ENCODE measurements at places on chromosomes 2 and 18.

DNA sequence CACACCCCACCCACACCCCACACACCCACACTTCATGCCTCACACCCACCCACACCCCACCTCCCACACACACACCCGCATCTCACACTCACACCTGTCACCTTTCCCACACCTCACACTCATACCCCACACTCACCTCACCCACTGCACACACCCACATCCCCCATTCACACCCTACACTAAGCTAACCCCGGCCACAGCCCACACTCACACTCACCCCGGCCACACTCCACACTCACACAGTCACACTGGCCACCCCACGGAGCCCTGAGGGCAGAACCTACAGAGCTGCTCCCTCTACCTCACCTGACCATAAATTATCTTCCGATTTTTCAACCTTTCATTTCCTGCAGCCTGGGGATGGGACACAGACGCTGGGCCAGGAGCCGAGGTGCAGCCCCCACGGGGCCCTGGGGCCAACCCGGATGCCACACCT is 241.3 kb downstream of the HDAC4 start:
- DNase-seq: no peak

- no peak for DNase-seq
Observed at GRCh38 chr2:126882181-126882580, 16.5 kb upstream of the TEX51 start.

DNA sequence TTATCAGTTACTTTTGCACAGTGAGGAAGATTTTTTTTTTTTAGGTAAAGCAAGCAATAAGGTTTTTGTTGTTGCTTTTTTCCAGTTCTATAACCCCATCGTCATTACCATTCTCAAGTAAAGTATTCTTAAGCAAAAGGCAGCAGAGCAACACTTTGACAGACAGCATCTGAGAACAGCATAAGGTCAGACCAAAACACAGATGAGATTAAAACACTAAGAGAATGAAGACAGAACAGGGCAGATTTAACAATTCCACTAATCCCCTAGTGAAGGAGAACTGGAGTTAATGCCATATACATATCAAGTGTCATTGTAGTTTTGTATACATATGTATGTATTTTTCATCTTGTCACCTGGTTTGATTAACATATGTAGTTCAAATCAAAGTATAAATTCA is 290.2 kb downstream of the METTL4 start:
- DNase-seq: no peak

- DNase-seq: no peak
Observed at GRCh38 chr2:232419245-232420072, 12.8 kb downstream of the ALPG start.

DNA sequence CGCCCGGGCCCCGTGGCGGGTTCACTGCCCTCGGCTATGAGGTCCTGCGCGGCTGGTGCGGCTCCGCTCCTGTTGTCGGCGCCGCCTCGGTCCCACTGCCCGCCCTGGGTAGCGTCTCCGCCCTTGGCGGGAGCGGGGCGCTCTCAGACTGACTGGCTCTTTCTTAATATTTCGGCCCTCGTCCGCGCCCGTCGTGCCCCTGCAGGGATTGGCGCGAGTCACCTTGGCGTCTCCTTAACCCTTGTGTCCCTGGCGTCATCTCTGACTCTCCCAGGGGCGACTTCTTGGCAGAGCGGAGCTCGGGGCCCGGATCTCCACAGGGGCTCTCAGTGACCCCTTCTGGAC is 1.3 kb downstream of the PTMA start:
- DNase-seq: no peak

DNA sequence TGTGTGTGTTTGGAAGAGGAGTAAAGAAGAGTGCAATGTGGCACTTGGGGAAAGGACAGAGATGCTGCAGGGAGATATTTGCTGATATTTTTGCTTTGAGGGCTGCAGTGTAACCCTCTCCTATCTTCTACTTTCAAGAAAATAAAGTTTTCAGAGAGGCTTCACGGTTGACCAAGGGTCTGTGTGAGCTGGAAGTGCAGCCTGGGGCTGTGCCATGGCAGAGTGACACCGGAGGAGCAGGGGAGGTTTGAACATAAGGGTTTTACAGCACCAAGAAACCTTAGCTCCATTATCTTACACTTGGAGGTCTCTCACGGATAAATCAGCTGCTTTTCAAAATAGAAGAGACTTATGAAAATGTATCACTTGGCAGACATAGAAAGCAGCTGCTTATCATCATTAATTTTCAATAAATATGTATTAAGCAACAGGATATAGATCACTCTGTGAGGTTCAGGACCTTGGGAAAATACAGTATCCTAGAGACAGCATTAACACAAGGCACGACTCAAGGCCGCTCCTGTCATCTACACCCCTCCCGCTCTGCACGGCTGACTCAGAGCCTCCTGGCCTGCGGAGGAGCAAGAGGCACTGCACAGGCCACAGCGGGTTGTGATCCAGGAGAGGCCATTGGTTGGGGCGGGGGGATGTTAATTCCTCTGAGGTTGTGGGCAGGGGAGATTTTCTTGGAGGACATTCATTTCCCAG is 127.8 kb downstream of the COPS8 start:
- DNase-seq: no peak

GRCh38 chr2:161238560-161239325 is 69.5 kb upstream of the PSMD14 start:
- peak; percentile 85 for DNase-seq

DNA sequence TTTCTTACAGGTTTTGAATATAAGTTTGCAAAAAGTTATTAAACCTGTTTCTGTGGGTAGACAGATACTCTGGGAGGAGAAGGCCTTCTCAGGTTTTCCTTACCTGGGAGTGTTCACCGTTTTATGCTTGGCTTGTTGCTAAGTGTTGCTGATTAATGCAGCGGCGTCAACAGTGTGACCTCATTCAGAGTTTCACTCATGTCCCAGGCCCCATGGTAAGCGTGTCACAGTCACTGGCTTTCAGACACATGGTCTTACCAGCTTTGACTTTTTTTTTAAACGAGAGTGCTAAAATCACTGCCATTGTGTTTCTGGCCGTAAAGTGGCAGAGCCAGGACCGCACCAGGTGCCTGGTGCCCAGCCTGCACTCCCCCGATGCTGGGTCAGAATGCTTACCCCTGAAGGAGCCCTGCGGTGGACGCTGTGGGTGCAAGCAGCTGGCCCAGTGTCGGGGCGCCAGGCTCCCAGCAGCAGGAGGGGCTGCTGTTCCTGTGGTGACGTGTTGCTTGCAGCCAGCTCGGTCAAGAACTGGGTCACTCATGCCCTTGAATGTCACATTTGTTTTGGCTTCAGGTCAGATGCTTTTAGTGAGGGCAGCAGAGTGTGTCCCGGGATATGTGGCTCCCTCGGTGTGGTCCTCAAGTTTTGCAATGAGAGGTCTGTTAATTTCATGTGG is 3.5 kb downstream of the CAPN10 start:
- no peak for DNase-seq

DNA sequence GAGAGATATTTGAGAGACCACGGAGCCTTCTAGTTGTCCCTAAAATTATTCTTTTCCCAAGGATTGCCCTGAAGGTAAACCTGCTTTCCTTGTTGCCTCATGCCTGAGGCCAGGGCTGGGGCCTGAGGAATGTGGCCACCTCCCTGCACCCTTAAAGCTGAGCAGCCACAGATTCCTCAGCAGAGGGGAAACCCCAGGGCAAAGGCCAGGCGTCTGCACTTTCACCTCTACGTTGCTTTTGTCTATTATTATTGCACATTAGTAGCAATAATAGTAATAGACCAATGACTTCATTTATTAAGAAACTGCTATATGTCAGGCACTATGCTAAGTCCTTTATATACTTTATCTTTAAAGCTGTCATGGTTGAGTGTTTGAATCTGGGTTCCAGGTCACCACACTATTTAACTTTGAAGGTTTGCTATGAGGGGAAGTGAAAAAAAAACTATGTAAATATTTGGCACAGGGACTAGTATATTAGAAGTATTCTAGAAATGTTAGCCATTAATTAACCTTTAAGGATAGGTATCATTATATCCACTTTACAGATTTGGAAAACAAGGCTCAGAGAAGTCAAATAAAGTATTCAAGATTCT is 104.2 kb downstream of the LRRC30 start:
- no peak for DNase-seq

DNA sequence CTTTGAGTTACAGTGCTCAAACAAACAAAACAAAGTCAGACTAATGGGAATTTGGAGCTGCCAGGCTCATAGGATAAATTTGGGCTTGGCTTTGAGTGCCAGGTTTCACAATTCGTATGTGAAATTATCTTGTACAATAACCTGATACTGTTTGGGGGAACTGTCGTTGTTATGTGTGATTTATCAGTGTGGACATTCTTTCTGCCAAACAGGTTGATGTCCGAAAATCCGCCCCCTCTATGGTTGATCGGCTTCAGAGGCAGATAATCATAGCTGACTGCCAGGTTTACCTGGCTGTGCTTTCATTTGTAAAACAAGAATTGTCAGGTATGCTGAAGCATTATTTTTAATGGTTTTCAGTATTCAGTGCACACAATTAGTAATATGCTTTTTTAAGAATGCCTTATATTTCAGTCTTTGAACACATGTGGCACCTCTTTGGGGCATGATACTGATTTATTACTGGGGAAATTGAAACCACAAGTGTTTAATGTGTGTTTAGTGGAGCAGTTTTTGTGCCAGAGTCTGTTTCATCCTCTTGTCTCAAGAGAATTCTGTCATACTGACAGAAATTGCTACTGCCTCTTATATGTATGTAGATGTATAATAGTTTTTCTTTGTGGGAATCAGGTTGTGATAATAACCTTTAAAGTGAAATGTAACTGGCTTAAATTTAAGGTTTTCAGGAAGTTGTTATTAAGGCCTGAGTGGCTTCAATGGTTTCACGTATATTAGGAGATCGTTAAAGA is 54.6 kb downstream of the TTC39C start:
- DNase-seq: peak; percentile 64

GRCh38 chr2:69789175-69789721 is 40.2 kb upstream of the GMCL1 start:
- DNase-seq: no peak

GRCh38 chr18:77897606-77898005 is 648.0 kb downstream of the GALR1 start:
- no peak for DNase-seq

DNA sequence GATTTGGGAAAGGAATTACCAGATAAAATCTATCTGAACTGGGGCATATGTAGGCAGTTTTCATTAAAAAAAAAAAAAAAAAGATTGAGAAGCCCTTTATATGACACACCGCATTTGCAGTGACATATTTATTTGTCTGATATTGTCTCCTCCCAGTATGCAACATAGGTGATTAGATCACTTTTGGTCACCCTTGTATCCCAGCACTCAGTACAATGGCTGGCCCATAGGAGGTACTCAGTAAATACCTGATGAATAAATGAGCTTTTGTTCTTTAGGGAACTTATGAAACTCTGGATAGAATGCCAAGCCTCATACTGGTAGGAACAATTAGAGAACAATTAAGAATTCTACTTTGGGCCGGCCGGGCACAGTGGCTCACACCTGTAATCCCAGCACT is 22.8 kb upstream of the E2F6 start:
- DNase-seq: no peak
